Esophagus squamous epithelium (tissue), 5 donors: ENCODE measurements at places on chromosomes 12 and 14.

GRCh38 chr12:65825183-65825506 lies 862 bp downstream of the HMGA2 start:
- DNase-seq = no peak

- DNase-seq = no peak
Observed at GRCh38 chr12:49873361-49873934, 30.3 kb downstream of the FAIM2 start.

DNA sequence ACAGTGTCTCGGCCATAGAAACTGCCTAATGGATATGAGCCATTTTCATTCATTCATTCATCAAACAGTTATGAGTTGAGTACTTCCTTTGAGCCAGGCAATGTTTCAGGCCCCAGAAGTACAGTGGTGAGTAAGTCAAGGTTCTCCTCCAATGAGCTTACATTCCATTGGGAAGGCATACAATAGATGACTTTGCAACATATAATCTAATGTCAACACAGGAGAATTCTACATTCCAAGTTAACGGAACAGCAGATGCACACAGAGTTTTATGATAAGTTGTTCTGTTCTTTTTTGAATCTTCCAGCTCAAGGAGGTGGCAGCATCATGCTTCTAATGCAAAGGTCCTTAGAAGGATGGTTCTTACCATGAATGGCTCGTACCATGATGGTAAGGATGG lies 3.2 kb upstream of the RFC5 start:
- no peak for DNase-seq

- DNase-seq = no peak
Observed at GRCh38 chr12:47302111-47302671, 222.4 kb upstream of the AMIGO2 start.

GRCh38 chr14:20118795-20119194 lies 8.3 kb downstream of the OR4K17 start:
- no peak for DNase-seq

- no peak for DNase-seq
Observed at GRCh38 chr12:5430641-5431603, 986 bp upstream of the NTF3 start.

- DNase-seq = no peak
Observed at GRCh38 chr12:68609998-68610369, 715 bp upstream of the RAP1B start.

DNA sequence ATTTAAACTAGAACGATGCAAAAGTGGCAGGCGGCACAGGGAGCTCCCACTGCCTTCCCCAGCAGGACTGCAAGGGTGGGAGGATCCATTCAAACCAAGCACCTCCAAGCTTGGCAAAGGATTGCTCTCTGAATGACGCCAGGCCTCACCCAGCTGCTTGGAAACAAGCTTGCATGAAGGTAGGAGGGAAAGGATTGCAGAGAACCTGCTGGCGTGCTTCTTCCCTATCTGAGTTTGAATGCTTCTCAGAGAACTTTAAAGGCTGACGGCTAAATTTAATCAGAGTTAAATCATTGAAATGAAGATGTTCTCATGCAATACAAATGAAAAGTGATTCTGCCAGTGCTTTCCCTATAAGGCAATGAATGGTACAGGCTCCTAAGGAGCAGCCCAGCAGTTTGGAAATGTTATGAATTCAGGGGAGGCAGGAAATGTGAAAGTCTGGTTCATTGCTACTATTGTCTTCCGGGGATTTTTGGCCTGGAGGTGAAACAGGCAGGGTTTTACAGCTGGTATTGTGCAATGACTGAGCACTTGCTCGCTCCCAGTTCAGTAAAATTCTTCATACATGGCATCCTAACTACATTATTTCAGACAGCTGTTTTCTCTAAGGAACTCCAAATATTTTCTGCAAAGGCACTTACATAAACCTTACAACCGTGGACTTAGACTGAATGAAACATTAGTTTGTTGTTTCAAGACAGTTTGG lies 31.9 kb upstream of the DUSP6 start:
- no peak for DNase-seq

GRCh38 chr12:28390761-28391385 lies 200.6 kb downstream of the CCDC91 start:
- no peak for DNase-seq

DNA sequence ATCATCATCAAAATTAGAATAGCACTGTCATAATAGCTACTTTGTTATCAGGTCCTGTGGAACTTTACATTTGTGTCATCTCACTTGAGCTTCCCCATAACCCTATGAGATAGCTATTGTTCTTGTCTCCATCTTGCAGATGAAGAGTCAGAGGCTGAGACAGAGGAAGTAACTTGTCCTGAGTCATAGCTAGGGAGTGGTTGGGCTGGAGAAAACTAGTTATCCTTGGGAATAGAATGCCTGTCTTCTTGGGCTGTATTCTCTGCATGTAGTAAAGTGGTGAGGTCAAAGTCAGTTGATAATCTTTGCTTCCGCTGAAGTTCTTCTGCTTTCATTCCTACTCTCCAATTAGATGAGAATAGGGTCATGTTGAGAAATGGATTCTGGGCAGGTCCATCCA lies 117.0 kb downstream of the SMOC1 start:
- DNase-seq = no peak
